ENCODE measurements at places on chromosomes 6 and 20.

DNA sequence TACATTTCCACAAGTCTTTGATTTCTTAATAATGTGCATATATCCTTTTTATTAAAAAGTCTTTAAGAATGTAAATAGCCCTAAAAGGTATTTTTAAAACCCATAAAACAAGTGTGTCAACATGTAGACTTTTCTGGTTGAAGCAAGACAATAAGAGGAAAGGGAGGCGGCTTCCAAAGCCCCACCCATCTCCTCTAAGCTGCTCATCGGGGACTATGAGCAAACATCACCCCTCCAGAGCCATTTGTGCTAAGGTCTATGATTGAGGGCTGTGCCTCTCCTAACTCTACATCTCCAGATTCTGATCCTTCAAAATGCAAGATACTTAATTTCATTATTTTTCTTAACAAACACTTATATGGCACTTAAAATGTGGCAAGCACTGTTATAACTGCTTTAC, 2.5 kb upstream of the NAA20 start:
- no peak for DNase-seq

DNA sequence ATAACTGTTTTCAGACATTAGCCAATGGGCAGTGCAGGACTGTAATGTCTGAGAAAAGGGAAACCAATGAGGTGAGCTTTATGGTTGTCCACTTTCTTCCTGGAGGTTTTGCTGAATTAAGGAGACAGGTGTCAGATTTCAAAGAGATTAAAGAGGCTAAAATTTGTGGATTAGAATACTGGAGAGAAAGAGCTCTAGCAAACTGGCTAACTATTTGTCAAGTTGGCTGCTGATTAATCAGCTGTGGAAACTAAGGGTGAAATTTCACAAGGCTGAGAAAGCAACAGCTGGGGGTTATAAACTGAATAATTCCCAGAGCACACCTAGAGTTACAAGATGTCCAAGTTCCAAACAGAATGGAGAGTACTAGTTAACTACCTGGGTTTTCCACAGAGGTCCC, 198.9 kb downstream of the TBC1D32 start:
- DNase-seq = no peak

- no peak for DNase-seq
These were observed 332.9 kb downstream of the KIF16B start for GRCh38 chr20:16240355-16240754.

DNA sequence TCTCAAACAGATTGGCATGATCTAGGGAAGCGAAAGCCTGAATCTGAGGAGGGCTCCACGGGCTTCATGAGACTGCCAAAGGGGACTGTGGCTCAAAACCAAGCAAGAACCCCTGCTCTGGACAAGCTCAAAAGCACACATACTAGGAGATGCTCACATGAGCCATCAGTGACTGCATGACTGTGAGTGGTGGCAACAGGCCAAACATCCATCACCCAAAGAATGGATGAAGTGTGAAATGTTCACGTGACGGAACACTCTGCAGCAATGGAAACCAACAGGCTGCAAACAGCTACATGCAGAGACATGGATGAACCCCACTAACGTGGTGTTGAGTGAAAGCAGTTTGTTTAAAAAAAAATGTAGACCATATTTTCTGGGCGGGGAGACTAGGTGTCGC, 136.3 kb downstream of the PREX1 start:
- no peak for DNase-seq

- no peak for DNase-seq
These were observed 102.0 kb downstream of the MRPL14 start for GRCh38 chr6:44025226-44025625.

DNA sequence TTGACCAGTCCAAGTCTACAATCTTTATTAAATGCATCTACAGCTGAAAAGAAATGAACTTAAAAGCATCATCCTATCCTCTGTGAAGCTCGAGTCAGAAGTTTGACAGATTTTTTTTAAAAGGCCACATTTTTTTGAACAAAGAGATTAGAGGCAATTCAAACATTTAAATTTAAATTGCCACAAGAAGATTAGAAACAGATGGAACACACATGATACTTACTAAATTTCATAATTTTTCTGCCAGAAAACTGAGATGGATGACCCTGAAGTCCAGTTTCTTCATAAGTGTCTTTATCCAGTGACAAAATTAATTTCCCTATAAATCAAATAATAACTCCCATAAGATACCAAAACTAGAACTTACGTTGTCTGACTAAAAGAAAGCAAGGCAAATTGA, 4.3 kb downstream of the RPP40 start:
- DNase-seq = no peak

GRCh38 chr6:158770533-158771330, 48.4 kb downstream of the EZR start:
- no peak for DNase-seq

DNA sequence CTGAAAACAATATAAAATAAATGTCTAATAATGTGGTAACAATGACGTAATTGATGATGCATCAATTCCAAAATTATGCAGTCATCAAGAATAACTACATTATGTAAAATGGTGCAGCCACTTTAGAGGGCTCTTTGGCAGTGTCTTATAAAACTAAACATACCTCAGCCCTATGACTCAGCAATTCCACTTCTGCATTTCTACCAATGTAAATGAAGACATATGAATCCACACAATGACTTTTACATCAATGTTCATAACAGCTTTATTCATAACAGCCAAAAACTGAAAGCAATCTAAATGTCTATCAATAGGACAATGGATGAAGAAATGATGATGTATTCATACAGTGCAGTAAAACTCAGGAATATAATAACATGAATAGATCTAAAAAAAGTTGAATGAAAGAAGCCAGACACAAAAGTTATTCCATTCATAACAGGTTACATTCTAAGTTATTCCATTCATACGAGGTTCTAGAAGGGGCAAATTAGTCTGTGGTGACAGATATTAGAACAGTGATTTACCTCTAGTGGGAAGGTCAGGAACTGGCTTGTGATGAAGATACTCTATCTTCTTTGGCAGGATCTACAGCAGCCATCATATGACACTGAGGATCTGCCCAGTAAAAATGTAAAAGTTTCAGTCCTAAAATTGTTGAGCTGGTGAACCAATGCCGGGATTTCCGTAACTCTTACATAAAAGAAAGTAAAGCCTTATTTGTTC, 396.1 kb downstream of the PLCB1 start:
- DNase-seq = no peak

DNA sequence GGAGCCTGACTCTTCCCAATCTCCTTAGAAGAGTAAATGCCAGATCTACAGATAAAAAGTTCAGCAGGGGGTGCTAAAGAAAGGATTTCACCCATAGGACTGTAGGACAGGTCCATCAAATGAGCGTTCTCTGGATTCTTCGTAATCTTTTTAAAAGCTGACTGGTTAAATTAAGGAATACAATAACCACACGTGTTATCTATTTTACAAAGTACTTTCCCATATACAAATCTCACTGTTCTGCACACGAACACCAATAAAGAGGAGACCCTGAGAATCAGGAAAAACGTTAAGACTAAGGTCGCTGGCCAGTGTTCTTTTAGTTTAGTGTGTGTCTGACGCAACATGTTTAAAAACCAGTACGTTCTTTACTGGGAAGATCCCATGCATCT, 542 bp downstream of the TUBE1 start:
- no peak for DNase-seq

DNA sequence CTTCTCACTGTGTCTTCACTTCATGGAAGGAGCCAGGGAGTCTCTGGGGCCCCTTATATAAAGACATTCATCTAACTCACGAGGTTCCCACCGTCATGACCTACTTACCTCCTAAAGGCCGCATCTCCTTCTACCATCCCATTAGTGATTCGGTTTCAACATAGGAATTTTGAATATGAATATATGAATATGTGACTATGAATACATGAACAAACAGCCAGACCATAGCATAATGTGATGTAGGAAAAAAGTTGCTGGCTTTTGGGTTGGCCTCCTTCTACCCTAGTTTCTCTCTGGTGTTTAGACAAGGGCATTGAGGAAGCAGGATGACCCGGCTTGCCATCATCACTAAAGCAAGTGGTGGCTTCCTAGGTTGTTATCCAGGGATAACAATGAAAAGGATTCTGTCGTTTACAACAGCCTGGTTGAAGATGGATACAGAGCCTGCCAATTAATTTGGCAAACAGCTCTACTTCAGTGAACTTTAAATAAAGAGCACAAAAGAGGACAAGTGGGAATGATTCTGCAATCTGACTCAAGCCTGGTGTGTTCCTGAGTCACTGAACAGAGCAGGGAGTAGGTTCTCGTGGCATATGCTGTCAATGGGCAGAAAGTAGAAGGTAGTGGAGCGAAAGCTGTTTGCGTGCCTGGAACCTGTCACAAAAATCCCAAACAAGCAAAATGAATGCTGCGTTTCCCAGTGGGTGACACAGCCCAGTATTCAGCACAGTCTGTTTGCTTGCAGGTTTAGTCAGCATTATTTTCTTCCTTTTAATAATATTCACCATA, 44.0 kb upstream of the DOK5 start:
- DNase-seq = no peak

DNA sequence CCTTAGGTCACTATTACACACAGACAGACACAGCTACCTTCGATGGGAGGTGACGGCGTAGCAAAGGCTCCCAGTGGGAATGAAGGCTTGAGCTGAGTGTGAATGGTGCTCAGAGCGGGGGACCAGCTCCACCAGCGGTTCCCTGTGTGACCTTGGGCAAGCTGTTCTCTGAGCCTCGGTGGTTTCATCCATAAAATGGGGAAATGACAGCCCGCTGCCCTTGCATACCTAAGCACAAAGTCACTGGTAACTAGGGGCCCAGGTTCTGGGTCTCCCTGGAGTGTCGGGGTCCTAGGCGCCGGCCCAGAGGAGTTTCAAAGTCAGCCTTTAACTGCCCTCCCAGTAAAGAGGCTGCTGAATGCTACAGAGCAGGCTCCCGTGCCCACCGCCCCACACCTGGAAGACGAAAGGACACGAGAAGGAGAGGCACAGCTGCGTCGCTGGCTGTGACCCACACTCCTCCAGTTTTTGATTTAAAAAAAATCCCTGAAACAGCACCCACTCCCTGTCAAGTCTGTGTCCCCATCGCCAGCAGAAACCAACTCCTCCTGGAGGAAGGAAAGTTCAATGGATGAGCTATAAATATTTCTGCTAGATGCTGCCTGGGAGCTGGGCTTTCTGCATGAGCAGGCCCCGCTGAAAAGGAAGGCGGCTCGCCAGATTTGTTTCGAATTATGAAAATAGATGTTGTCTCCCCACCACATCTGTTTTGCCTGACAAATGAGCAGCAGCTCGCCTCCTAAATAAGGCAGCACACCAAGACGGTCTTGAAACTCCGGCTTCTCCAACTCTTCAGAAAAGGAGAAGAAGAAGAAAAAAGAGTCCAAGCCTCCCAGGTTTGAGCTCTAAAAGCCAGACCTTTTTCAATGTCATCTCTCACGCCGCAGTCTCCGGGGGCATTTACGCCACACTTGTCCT, 27.4 kb downstream of the PMEPA1 start:
- no peak for DNase-seq

DNA sequence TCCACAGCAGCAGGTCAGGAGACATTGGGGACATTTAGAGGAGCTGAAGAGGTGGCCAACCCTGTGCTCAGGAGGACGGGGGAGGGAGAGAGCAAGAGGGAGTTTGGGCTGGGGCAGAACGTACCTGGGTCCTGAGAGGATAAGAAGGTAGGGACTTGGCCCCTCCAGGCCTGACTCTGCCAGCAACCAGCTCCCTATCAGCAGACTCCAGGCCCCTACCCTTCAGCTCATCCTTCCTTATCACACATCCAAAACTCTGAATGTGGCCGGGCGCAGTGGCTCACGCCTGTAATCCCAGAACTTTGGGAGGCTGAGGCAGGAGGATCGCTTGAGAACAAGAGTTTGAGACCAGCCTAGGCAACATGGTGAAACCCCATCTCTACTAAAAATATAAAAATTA, 5.0 kb downstream of the STMN3 start:
- DNase-seq = no peak

DNA sequence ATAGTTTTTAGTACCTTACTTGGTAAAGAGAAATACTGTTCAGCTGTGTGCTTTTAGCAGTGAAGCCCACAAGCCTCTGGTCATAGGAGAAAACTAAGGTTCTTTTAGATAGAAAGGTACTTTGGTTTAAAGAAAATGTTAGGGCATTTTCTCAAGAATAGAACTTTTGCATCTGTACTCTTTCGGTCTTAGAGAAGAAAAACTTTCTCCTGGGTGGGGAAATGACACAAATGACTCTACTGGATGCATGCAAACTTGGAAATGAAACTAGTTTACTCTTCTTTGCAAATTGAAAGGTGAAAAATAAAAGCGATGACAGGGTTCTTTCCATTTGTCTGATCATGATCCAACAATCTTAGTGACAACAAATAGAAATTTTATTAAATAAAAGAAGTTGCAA, 2.1 kb upstream of the TMEM217 start:
- no peak for DNase-seq

DNA sequence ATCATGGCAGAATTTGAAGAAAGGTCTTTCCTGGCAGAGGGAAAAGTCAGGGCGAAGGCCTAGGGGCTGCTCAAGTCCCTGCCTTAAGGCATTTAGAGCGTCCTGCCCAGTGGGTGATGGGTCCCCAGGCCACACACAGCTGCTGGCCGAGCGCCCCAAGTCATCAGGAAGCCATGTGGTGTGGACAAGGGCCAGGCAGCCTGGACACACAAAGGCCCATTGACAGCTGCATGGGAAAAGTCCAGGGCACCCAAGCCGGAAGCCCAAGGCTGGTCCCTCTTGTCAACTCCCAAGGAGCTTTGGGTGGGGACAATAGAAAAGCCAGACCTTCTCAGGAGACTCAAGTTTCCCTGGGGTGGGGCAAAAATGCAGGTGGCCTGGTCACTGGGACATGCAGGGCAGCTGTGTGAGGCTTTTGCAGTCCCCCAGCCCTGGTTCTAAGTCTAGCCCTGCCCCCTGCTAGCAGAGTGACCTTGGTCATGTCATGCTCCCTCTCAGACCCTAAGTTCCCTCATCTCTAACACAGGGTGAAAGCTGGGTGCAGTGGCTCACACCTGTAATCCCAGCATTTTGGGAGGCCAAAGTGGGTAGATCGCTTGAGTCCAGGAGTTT, 44.3 kb upstream of the PTGIS start:
- DNase-seq = no peak

DNA sequence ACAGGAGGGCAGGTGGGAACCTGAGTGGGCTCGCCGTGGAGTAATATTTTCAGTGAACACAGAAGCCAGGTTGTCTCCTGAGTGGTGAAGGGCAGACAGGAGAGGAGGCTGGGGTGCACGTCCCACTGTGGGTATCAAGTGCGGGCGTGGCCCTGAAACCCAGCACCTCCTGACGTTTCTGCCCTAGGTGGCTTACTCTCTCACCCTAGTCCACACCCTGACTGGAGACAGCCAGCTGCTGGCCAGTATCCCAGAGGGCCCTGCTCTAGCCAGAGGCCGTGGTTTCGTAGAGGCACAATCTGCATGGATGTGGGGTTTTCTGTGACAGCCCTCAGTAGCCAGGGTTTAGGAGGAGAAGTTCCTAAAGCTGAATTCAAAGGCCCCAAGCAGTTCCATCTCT, 86.7 kb downstream of the TRERF1 start:
- DNase-seq = no peak

Data from islet precursor cell (in vitro differentiated cells).